ENCODE measurements at places on chromosomes 4 and X.

DNA sequence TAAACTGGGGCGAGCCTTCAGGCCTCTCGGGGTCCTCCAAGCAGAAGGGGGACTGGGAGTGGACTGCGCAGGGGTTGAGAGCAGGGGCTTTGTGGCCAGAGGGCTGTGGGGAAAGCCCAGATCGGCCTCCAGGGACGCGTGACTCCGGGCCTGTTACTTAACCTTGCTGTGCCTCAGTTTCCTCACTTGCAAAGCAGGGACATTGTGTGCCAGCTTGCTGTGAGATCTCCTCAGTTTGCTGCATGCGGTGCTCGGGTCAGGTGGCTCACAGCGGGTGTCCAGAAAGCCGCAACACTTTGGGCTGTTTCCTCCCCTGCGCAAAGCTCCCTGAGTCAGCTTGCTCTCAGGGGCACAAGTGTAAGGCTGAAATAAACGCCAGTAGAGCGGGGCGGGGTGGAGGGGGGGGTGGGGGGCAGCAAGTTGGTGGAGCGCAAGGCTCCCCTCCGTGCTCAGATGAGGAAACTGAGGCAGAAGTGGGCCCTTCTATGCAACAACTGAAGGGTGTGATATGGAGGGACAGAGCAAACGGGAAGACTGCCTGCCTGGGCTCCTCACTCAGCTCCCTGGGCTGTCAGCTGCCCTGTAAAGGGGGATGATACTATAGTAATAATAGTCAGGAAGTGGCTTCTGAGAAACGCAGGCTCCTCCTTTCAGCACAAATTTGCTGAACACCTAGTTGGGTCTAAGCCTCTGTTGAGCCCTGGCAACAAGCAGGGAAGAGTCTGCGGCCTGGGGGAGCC is 101.0 kb downstream of the HMX1 start:
- DNase-seq = no peak

GRCh38 chr4:56757821-56758411 is 63.6 kb downstream of the SPINK2 start:
- peak; percentile 32 for DNase-seq

DNA sequence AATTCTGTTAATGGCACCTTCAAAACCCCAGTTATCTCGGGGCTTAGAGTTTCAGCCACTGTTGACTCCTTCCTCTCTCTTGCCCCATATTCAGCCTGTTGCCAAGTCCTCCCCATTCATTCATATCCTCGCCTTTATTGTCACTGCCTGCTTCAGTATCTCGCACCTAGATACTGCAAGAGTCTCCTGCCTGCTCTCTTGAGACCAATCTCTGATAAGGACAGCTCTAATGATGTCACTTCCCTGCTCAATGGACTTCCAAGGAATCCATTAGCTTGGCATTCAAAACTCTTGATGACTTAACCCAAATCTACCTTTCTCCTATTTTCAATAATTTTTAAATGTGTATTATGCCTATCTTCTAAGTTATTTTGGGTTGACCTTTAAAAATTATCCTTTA is 1.1 kb upstream of the UBE2A start:
- no peak for DNase-seq

- DNase-seq = no peak
Measured at GRCh38 chr4:122980860-122981259, 58.5 kb upstream of the NUDT6 start.

DNA sequence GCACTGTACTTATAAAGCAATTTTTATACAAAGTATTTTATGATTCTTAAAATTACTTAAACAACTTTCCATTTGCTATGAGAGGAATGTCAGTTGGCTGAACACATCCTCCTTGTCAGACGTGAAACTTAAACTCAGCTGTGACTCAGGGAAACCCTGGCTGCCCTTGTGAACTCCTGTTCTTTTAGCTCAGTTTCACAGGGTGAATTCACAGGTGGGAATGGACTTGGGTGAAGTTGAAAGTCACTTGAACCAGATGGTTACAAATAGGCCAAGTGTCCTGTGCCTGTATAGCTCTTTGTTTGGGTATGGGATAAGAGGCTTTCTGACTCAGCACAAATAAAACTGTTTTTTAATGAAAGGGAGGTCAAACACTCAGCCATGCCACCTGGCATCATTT is 67.4 kb upstream of the FAM47B start:
- DNase-seq = no peak

DNA sequence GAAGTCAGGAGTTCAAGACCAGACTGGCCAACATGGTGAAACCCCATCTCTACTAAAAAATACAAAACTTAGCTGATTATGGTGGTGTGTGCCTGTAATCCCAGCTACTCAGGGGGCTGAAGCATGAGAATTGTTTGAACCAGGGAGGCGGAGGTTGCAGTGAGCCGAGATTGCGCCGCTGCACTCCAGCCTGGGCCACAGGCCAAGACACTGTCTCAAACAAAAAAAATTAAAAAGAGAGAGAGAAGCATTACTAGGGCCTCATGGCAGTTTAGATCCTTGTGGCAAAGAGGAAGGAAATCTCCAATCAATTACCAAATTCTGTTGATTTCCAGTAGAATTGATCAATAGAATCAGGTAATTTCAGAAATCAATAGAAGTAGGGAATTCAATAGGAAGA is 16.8 kb upstream of the SLC34A2 start:
- no peak for DNase-seq

GRCh38 chr4:145937971-145938611 is 532 bp downstream of the ZNF827 start:
- DNase-seq = no peak

DNA sequence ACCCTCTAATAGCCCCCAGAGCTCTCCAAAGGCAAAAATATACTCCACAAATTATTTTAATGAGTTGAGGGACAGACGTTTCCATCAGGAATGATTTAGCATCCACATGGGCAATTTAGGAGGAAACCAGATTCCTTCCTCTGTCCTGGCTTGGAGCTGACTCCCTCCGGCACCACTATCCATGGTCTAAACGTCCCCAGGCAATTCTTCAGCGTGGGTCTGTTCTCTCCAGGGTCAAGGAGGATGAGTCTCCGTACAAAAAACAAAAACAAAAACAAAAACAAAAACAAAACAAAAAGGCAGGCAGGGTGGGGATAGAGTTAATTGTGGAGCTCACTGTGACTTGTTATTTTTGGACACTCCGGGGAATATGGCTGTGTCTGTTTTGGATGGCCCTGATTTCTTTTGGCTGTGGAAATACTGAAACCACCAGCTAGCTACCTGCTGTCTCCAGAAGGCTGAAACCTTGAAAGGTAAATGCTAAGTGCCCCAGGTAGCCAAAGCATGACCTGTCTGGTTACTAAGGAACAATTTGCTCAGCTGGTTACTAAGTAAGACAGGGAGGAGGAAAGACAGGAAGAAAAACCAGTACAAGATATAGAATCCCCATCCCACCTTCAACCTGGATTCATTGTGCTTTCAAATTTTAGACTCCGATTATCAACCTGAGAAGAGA is 419.1 kb upstream of the LCORL start:
- no peak for DNase-seq

DNA sequence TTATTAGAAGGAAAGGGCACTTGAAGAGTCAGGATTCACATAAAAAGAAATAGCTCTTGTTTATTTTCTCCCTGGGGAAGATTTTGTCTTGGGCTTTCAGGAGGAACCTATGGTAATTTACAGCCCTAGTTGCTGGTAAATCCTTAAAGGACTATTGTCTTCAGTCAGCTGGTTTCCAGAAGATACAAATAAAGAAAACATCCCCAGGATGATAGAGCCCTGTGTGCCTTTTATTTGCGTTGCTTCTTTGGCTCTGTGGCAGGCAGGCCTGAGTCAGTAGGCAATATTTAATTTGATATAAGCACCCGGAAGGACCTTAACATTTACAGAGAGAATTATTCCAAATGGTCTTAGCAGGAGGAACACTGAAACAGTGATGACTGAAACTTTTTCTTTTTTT is 131.0 kb upstream of the SLC34A2 start:
- DNase-seq = no peak

- DNase-seq = peak; percentile 36
Measured at GRCh38 chrX:115561605-115562479, 868 bp downstream of the PLS3 start.

DNA sequence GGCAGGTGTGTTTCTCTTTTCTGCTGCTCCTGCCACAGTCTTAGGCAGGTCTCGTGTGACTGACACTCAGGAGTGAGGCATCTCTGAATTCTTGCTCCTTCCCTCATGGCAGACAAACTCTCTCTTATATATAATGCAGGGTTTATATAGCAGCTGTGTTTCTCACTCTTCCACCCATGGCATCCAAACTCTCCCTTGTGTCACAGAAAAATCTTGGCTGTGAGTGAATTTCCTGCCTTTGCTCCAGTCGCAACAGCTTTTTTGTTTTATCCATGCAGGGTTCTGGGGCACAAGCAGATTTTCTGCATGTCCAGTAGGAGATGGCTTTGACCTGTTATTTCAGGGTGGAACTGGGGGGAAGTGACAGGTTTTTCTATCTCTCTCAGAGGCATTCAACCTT is 1275.5 kb downstream of the ADGRL3 start:
- DNase-seq = no peak

- no peak for DNase-seq
Measured at GRCh38 chrX:80317646-80318045, 102.6 kb upstream of the TENT5D start.

DNA sequence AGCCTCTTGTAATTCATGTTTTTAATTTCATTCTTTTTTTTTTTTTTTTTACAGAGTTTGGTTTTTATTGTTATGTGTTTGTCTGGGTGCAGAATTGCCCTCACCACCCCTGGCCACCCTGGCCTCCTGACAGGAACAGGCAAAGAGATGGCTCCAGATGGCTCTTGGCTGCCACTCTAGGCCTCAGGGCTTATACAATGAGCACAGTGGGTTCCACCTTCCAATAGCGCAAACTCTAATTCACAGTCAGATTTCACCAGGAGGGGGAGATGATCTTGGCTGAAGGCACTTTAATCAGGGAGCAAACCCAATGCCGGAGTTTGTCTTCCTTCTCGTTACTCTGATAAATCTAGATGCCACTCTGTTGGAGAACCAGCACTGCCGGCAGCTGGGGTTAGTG is 24.8 kb downstream of the CPE start:
- DNase-seq = no peak

DNA sequence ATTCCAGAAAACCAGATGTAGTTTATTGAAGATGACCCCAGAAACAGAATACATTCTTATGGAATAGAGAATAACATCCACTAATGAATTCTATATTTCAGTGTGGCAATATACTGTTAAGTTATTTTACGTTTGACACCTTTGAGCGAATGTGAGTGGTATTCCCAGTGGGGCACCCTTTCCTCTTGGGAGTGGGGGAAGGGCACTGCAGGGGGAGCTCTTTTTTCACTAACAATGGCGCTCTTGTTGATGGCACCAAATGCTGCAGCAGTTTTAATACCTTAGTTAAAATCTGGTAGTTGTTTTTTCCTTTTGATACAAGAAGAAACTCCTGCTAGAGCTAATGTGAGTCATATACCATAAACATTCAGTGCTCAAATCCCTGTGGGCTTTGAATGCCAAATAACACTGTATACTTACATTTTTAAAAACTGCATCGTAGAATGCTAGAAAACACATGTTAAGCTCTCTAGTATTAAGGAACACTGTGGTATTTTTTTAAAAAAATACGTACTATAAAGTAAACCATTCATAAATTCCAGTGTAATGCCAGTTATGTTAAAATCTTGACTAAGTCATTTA is 178.5 kb downstream of the DCHS2 start:
- no peak for DNase-seq

GRCh38 chr4:67894659-67895058 is 10.9 kb upstream of the TMPRSS11D start:
- no peak for DNase-seq

GRCh38 chrX:129956145-129956544 is 26.3 kb upstream of the BCORL1 start:
- no peak for DNase-seq
